A549 treated with CORT108297 at 1 μM for 4 hours (cell line): ENCODE measurements at places on chromosomes 4 and X. TPM values are rescaled to one million over a fixed set of nuclear protein-coding genes. Genes with fewer than 3 reads are reported as not detected.

The GPC4 gene
- 0.02 to 0.06 TPM (median 0.02 TPM) in 3 of 5 replicates, not detected in the others for total RNA-seq

The ADH4 gene
- 0.07 TPM in 1 of 5 replicates, not detected in the others for total RNA-seq

The S100P gene
- 32.2 to 75.0 TPM (median 64.2 TPM) in 5 replicates for total RNA-seq

The IBSP gene
- total RNA-seq, result not detected in 5 replicates

The DGKQ gene
- 5.2 to 10.2 TPM (median 8.7 TPM) in 5 replicates for total RNA-seq

The NPY2R gene
- total RNA-seq, result 0.02 to 0.06 TPM (median 0.03 TPM) in 5 replicates

The FAM149A gene
- total RNA-seq, result 1.4 to 1.8 TPM (median 1.7 TPM) in 5 replicates
